Stimulated activated CD8-positive, alpha-beta memory T cell treated with anti-CD3 and anti-CD28 coated beads, Interleukin-4, amount 100 ng/mL, for 24 hours (primary cell): ENCODE measurements at places on chromosomes 3 and 15.

DNA sequence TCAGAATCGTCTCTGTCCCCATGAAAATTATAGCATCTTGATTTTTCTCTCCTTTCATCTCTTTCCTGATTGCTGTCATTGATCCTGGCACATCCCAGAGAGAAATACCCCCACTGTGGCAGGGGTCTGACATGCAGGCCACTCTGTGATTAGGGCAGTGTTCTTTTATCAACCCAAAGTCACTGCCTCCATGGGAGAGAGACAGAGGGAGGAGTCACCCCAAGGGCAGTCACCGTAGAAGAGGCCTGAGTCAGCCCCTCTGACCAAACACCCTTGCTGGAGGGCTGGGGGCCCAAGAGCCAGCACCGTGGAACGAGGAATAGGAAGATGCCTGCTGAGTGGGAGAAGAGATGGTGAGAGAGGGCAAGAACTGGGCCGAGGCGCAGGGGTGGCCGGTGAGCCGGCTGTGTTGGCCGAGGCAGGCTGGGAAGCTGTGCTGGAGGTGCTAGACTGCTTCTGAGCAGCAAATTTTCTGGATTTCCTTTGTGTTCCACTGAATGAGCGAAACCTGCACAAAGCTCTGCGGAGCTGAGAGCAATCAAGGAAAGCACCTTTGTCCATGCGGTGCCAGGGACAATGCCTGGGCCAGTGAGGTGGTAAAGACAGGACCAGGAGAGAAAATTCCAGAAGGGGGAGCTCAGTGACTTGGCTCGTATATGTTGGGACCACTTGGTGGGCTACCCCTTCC is 103.8 kb downstream of the ADCY5 start:
- DNase-seq = no peak

- no peak for DNase-seq
Measured at GRCh38 chr3:87313641-87314040, 37.3 kb upstream of the POU1F1 start.

- DNase-seq = no peak
Measured at GRCh38 chr15:63066272-63066671, 23.7 kb downstream of the TPM1 start.

DNA sequence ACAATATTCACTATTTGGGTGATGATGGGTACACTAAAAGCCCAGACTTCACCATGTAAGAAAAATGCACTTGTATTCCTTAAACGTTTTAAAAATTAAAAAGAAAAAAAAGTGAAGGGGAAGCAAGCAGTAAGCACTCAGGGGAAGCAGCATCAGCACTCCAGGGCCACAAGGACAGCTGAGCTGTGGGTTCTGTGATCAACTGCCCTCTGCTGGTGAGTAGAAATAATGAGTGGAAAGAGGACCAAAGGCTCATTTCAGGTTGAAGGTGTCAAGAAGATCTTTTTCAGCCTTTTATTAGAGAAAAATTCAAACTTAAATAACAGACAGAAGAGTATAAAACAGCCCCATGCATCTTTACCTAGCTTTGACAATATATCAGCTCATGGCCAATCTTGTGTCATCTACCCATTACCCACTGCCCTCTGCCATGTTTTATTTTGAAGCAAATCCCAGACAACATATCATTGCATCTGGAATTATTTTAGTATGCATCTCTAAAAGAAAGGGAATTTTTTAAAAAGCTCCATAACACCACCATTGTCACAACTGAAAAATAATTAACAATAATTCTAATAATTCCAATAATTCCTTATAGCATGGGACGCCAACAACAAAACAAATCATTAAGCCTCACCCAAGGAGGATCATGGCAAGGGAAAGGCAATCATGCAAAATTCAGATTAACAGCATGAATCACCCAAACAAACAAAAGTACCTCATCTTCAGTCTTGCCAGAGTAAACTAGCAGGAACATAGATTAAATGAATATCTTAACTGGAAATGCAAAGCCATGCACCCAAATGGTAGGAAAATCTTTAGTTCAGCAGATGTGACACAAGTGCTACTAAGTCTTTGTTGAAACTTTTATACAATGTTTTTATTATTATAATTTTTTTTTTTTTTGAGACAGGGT is 42.5 kb downstream of the TAMM41 start:
- DNase-seq = no peak
